ENCODE measurements at places on chromosomes 2 and 18. TPM values are rescaled to one million over a fixed set of nuclear protein-coding genes. Genes with fewer than 3 reads are reported as not detected.

DNA sequence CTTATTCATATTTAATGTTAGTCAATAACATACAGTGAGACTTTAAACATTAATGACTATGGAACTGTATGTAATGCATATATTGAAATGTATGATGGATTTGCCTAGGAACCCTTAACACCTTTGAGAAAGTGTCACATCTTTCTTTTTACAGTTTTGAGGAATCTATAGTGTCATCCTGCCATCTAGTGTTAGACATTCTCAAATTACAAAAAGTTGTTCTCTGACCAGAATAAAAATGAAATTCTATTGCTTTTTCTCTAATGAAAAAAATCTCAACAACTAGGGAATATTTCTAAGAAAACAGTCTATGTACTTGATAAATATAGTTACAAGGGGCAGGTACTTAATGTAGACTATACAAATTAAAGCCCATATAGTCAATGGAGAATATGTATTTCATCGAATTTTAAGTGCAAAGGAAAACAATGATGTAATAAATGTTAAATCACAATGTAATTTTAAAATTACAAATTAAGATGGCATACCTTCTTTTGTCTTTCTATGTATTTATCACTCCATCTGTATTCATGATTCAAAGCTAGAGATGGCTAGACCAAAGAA, 5.1 kb upstream of the CALCRL start:
- no peak for DNase-seq

DNA sequence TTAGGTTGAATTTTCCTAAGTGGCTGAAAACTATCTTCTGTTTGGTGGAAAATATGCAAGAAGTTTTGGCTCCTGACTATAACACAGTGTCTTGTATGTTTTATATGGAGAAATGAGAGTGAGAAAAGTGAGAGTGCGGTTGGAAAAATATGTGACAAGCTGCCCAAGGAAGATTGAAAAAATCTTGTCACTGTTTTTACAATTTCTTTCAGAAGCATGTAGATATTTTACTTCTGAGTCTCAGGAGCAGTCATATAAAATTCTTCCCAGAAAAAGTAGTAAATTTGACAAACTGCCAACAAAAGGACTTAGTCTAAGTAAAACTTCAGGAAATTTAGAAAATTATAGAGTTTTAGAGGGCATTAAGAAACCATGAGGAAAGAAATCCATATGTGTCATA, 19.4 kb upstream of the RMND5A start:
- DNase-seq, result no peak

DNA sequence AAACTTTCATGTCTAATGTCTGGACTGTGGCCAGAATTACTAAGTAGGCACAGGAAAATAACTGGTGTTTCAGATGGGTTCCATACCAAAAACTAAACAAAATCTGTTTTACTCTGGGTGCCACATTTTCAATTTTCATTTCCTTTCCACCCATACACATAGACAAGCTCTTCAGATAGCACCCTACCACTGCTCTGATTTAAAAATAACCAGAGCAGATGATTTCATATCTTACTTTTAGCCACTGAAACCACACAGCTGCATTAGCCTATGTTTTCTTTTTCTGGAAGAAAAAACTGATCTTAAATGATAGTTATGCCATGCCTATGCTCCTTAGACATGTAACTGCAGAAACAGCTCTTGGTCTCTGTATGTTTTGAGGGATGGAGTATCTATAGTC, 647.6 kb downstream of the CPS1 start:
- no peak for DNase-seq

The APCDD1 gene
- 34.5 TPM for total RNA-seq

GRCh38 chr2:190129421-190130199, 67.1 kb upstream of the MSTN start:
- DNase-seq, result no peak

- peak; percentile 90 for DNase-seq
Measured at GRCh38 chr2:241844066-241844728, 14.5 kb downstream of the PDCD1 start.

- DNase-seq, result no peak
Measured at GRCh38 chr2:187775196-187775595, 221.0 kb upstream of the TFPI start.

GRCh38 chr18:2306606-2307005, 264.7 kb downstream of the METTL4 start:
- DNase-seq, result no peak

The CNRIP1 gene
- 12.5 TPM for total RNA-seq

DNA sequence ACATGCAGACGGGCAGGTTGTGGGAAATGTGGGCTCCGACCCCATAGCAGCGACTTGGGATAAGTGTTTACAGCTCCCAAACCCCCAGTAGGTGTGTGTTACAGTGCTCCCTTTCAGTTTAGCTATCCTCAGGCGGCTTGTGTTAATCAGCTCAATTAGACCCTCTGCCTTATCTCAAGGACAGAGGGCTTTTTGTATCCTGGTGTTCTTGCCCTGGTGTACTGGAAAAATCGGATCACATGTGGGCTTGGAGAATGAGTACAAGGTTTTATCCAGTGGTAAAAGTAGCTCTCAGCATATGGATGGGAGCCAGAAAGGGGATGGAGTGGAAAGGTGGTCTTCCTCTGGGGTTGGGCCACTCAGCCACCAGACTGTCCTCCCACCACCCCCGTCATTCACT, 264.7 kb upstream of the SYT4 start:
- DNase-seq, result peak; percentile 42

DNA sequence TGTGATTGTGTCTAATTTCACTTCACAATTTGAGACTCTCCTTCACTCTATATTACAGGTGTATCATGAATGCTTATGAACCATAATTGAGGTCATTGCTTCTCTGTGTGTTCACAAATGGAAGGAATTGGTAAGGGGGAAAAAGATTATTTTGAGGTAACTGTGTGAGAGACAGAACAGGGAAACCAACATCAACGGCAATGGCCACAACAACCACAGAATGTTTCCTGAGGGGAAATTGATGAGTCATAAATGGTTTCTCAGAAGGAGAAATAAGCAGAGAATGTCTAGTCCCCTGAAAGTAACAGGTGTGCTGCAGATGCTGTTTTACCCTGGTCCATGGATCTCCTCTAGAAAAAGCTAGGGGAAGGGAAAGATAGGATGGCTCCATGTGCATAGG, 361.2 kb upstream of the GALNT5 start:
- no peak for DNase-seq

DNA sequence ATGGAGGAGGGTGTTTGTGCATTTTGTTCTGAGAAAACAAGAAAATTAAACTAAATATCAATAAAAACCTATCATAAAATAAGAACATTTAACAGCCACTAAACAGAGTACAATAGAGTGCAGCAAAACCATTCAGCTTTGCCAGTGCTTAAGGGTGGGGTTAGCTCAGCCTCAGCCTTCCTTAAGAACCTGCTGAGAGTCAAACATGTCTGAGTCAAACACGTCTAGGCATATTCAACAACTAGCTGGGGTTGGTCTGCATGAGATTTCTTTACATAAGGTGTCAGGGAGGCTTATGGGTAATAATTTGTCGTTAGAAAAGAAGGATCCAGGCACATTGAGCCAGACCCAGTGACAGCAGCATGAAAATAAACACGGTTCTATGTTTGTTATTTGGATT, 298.2 kb downstream of the SP3 start:
- DNase-seq, result no peak

DNA sequence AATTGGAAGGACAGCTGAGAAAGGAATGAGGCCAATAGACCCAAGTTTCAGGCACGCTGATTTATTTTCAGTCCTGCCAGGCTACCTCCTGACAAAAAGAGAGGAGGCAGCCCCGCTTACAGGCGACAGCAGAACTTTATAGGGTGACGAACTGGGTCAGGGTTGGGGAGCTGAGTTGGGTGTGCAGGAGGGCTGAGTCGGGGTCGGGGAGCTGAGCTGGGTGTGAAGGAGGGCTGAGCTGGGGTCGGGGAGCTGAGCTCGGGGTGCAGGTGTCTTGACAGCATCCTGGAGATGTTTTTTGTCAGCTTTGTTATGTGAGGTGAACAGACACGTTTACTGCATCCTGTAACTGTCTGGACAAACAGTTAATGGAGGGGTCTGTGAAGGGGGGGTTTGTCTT, 342.2 kb downstream of the ADCYAP1 start:
- DNase-seq, result no peak

DNA sequence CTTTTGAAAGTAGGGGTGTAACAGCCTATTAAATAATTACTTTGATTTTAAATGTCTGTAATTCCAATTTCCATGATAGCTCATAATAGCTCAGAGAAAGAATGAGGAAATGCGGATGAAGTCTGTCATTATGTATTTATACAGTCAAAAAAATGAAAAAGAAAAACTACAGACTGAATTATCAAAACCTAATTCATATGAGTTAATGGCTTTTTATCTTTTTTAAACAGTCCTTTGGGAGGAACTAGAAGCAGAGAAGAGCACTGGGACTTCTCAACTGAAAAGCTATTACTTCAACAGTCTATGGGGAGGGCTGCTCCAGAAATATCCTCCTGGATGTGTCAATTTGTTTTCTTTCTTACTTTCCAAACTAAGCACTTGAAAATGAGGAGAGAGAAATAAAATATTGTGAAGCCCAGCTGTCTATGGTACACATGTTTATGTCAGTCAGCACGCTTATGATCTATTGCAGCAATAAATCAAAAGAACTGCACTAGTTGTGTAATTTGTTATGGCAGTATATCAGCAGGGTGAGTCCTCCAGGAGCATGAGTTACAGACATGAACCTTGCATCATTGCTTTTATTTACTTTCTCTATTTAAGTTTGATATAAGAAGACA, 1550.2 kb downstream of the LRP1B start:
- no peak for DNase-seq

- DNase-seq, result no peak
Measured at GRCh38 chr2:58336416-58336815, 95.3 kb upstream of the FANCL start.

- no peak for DNase-seq
Measured at GRCh38 chr2:23294238-23294637, 90.7 kb upstream of the KLHL29 start.

The CYTIP gene
- 1.7 TPM for total RNA-seq

The RAB6D gene
- not detected for total RNA-seq

The RTTN gene
- total RNA-seq, result 9.4 TPM

The PAX3 gene
- not detected for total RNA-seq

The ALKAL2 gene
- 0.62 TPM for total RNA-seq

DNA sequence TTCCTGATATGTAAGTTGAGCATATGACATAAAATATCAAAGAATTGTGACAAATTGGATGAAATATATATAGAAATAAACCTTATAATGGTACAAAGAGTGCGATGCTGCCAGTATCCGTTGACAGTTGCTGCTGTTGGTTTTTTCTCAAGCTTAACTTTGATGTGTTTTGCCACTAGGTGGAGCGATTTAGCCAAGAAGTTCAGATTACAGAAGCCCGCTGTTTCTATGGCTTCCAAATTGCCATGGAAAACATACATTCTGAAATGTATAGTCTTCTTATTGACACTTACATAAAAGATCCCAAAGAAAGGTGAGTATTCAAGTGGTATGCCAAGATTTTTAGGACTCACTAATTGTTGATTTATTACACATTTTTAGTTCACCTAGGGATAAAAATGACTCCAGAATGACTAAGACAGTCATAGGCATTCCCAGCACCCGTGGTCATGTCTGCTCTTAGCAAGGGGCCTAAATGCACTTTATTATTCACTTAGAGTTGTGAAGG, 2.1 kb downstream of the RRM2 start:
- DNase-seq, result no peak

- DNase-seq, result no peak
Measured at GRCh38 chr18:3058328-3059191, 45.6 kb upstream of the LPIN2 start.

DNA sequence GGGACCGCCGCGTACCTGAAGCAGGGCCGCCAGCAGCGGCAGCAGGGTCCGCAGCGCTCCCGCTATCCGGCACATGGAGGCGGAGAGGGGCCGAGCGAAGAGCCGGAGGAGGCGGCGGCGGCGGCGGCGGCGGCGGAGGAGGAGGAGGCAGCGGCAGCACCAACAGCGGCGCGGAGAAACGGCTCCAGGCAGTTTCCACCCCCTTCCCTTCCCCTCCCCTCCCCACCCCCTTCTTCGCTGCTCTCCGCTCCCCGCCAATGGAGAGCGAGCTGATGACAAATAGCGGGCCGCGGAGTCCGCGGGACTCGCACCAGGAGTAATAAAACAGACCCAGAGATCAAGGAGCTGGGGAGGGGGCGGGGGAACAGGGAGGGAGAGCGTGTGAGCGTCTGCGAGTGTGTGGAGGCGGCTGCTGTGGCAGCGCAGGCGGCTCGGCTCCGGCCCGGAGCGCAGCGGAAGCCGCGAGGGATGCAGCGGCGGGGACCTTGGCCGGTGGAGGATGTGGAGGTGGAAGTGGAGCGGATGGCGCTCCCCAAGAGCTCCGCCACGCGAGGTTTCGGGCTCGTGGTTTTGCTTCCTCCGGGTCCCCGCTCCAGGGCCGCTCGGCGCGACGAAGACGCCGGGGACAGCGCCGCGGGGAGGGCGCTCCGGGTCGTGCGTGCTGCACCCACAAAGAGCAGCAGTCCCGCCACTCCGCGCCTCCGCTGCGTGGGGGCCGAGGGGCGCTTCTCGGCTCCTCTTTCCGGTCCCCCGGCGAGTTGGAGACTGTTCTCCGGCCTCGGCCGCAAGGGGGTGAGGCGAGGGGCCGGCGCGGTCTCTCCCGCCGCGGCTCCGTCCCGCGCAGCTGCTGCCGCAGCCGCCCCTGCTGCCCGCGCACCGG, at the start of gene CDH2:
Gene CDH2 (minus strand): TSS at position 183 of the 880 bp plus-strand sequence. CDS start 108 bp downstream, at position 75.
- peak; percentile 79 for DNase-seq

- DNase-seq, result no peak
Measured at GRCh38 chr18:44828080-44828479, 147.4 kb downstream of the SETBP1 start.

GRCh38 chr2:113376913-113377445, 60.5 kb upstream of the ZNG1B start:
- DNase-seq, result no peak

The ACKR3 gene
- 30.5 TPM for total RNA-seq

GRCh38 chr2:60212181-60212945, 341.1 kb downstream of the BCL11A start:
- DNase-seq, result no peak
